ENCODE measurements at places on chromosomes 2 and 18.

DNA sequence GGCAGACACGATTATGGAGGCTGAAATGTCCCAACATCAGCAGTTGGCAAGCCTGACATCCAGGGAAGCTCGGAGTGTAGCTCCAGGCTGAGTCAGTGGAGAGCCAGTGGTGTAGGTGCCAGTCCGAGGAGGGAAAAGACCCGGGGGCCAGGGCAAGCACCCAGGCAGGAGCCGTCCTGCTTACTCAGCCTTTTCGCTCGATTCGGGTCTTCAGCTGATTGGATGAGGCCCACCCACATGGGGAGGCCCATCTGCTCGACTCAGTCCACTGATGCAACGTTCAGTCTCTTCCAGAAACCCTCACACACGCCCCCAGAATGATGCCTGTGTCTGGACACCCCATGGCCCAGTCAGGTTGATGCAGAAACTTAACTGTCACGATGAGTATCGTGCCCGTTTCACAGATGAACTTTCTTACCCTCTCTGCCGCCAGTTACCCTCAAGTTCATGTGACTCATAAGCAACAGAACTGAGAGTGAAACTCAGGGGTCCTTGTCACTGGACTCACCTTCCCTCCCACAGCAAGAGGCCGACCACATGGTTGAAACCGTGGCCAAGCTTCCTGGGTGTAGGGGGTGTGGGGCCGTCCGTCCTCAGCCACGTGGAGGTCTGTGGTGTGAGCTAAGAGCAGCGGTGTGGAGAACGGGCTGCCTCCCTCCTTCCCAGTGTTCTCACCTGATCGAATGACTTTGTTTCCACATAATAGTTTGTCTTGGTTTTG, 197.4 kb upstream of the HDAC4 start:
- DNase-seq: no peak

DNA sequence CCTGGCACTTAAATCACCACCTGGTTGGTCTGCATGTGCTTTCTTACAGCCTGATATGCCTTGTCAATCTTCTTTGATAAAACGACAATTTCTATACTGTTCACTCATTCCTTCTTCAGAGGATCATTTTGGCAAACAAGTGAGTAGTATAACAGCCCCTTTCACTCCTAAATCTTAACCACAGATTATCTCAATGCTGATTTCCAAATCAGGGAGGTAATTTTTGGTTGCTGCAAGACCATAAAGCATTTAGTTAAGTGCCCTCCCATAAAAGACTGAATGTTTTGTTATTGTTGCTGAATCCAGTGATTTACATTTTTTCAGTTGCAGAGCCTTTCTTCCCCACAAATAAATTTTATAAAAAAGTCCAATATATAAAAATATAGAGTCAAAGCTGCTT, 129.2 kb upstream of the CYP26B1 start:
- DNase-seq: peak; percentile 27

DNA sequence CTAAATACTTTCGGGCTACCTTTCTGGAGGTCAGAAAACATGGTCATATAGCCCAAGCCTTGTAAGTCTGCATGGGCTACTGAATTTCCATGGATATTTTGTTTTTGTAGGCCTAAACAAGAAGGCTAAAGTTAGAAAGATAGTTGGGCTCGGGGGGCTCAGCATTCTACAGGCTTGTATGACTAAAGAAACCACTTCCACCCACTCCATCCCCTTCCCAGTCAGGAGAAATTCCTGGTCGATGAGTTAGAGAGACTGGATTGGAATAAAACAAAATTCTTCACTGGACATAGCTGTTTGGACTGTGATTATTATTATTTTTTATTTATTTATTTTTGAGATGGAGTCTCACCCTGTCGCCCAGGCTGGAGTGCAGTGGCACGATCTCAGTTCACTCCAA, 539.4 kb upstream of the TNP1 start:
- DNase-seq: peak; percentile 42

DNA sequence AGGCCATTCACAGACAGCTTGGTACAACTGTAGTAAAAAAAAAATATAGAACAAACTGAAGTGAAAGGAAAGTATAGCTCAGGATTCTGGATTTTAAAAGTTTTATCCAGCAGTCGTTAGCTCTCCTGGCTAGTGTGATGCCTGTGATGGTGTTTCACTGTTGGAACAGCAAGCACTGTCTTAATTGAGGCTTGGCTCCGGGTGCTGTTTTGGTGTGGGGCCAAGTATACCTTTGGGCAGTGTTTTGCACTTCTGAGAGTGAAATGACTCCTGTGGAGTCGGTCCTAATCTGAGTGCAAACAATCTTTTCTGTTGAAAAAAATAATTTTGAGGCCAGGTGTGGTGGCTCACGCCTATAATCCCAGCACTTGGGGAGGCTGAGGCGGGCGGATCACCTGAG, 28.7 kb upstream of the RAB1A start:
- no peak for DNase-seq

DNA sequence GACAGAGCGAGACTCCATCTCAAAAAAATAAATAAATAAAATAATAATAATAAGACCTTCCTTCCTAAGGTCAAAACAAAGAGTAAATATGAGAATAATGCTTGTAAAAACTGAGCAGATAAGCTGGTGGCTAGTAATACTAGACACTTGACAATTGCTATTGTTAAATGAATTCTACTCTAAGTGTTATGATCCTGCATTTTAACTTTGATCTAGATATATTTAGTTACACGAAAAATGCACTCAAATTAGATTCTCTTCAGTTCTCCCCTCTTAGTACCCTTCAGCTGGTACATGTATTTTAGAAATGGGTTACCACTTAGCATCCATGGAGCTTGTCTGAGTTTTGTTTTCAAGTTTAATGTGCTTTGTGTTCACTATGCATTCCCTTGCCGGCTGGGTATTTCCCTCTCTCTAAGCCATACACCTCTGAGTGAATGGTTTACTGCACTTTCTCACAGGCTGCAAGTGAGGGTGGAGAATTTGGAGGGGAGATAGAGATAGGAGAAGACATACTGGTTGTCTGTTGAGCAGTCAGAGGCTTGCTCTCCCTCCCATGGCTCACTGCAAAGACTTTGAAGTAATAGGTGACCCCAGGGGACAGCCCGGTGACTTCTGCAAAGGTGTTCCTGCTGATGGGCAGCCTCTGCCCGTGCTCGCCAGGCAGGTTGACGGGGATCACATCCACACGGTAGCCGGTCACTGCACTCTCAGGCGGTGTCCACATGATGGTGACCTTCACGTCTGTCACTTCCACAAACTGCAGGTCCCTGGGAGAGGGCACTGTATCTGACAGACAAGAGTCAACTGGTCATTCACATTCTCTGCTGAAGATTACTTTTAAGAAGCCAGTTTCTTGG, 29.9 kb downstream of the FN1 start:
- no peak for DNase-seq

DNA sequence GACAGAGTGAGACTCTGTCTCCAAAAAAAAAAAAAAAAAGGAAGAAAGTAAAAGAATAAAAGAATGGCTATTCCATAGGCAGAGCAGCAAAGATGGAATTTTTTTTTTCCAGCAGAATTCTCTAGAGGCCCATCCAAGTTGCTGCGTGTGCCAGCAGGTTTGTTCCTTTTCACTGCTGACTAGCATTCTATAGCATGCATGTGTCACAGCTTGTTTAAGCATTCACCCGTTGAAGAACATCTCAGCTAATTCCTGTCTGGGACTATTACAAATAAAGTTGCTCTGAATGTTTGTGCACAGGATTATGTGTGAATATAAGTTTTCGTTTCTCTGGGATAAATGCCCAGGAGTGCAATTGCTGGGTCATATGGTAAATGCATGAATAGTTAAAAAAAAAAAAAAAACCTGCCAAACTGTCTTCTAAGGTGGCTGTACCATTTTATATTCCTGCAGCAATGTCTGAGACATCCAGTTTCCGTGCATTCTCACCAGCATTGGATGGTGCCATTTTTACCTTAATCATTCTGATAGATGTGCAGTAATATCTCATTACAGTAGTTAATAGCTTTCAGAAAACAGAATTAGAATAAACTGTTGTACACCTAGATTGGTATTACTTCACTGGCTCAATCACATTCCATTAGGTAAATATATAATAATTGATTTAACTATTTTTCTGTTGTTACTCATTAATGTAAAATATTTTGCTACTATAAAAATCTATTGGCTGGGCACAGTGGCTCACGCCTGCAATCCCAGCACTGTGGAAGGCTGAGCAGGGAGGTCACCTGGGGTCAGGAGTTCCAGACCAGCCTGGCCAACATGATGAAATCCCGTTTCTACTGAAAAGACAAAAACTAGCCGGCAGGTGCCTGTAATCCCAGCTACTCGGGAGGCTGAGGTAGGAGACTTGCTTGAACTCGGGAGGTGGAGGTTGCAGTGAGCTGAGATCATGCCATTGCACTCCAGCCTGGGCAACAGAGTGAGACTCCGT, 47.5 kb upstream of the ASAP2 start:
- DNase-seq: no peak

DNA sequence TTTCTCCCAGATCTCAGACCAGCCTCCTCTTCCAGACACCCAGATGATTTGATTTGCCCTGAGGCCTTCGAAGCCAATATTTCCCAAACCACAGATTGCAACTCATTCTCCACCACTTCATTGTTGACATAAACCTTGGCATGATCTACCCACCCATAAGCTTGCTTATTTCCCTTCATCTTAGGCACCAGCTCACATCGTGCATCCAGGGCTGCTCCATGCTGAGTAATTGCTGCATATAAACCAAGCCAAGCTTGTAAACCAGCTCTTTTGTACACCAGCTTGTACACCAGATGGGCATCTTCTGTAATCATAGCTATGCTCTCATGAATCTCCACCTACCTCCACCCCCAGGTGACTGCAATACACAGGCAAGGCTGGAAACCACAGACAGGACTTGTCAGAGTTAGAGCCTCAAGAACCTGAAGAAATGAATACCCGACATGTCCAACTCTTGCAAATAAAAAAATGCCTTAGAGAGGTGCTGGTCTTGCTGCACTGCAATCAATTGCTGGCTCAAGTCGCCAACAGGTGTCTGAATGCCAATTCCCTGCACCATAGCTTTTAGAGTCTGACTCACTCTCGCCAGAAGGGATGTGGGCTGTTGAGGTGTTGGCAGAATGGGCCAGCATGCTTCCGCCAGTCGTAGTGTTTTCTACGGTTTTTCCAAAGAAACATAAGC, 31.5 kb downstream of the TRABD2A start:
- DNase-seq: no peak

DNA sequence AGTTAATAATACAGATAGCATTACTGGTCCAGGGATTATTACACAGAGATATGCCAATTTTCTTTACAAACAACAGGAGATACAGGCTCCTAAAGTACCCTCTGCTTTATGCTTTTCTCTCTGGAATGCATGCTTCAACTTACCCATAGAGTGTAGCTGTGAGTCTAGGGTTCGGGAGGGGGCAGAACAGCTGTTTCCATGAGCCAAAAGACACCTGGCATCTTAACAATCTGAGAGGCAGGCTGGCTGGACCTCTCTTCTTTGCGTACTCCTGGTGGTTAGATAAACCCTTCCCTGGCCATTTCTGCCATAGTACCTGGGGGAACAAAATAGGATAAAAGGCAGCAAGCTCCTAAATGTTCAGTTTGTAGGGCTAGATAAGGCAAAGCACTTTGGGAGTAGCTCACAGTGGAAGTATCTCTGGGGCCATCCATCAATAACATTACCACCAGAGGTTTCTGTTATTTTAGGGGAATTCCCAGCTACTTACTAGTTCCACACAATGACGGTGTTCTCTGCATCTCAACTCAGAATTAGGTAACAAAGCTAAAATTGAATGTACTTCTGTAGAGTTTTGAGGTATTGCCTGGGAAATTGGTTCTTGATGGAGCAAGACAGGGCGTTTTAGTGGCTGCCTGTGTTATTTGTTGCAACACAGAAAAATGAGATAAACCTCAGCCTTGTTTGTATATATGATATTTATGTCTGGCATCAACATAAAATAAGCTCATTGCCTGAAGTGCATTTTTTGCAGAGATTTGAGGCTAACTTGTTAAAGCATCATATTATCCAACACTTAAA, 6.2 kb upstream of the CCDC85A start:
- peak; percentile 73 for DNase-seq

GRCh38 chr2:207475546-207475945, 54.2 kb upstream of the CREB1 start:
- no peak for DNase-seq

- no peak for DNase-seq
These were observed 73.8 kb downstream of the RPRM start for GRCh38 chr2:153404792-153405191.

GRCh38 chr2:36339607-36340218, 15.9 kb upstream of the CRIM1 start:
- peak; percentile 80 for DNase-seq

GRCh38 chr2:172244419-172245130, 141.9 kb upstream of the DLX2 start:
- no peak for DNase-seq

DNA sequence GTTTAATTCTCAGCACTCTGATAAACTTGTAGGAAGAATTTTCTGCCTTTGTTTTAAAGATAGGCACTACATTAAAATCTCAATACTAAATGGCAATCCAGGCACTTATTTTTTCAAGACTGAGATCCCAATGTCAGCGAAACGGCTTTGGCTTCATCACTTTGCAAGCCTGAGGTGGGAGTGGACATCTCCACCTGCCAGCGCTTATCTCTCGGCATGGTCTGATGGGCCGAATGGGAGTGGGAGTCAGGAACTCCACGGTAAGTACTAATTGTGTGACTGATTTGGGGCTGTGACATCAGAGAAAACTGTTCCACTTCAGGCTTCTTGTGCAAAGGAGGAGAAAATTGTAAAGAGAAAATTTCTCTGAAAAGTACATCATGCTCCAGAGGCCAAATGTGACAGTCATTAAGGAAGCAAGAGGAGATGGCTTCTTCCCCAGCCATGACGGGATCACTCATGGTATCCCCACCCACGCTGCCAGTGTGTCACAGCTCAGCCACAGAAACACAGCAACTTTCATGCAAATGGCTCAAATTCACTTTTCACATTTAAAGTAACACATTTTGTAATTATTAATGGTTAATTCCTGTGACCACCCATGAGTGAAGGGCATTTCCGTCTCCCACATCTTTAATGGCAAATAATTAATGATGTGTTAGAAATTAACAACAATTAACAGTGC, 385.5 kb upstream of the HNRNPA3 start:
- no peak for DNase-seq

DNA sequence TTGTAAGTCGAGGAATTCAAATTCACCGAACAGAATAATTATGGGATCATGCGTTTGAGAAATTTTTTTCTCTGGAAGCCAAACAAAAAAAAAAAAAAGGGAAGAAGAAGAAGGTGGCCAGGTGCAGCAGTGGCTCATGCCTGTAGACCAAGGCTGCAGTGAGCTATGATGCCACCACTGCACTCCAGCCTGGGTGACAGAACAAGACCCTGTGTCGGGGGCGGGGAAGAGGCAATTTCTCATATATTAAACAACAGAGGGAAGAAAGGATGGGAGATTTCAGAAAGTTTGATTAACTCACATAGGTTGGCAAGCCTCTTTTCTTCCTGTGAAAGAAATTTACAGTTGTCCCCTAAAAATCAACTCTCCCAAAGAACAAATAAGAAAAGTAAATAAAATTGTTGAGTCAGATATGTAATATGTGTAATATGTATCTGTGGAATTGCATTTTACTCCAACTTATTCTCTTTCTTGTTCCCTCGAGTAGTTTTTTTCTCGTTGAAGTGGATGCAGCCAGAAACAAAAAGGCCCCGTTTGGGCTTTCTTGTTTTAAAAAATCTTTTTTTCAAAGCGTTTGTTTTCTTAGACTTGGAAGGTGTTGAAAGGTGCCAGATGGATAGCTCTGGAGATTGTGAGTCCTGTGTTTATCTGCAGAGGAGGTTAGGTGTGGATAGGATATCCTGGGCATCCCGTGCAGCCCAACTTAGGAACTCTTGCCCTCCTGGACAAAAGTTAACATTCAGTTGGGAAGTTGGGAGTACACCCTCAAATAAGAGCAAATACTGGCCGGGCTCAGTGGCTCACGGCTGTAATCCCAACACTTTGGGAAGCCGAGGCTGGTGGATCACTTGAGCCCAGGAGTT, 25.4 kb upstream of the FMNL2 start:
- DNase-seq: no peak

GRCh38 chr2:205510345-205510744, 172.0 kb upstream of the NRP2 start:
- no peak for DNase-seq

Measured in amniotic epithelial cell (primary cell).